Activated CD4-positive, alpha-beta T cell treated with anti-CD3 and anti-CD28 coated beads, Interleukin-2, Interleukin-4, amounts not matched to agents 100 ng/mL and 50 ng/mL, durations not matched to agents 16 hours and 8 hours (primary cell): ENCODE measurements at places on chromosomes 12 and 14.

DNA sequence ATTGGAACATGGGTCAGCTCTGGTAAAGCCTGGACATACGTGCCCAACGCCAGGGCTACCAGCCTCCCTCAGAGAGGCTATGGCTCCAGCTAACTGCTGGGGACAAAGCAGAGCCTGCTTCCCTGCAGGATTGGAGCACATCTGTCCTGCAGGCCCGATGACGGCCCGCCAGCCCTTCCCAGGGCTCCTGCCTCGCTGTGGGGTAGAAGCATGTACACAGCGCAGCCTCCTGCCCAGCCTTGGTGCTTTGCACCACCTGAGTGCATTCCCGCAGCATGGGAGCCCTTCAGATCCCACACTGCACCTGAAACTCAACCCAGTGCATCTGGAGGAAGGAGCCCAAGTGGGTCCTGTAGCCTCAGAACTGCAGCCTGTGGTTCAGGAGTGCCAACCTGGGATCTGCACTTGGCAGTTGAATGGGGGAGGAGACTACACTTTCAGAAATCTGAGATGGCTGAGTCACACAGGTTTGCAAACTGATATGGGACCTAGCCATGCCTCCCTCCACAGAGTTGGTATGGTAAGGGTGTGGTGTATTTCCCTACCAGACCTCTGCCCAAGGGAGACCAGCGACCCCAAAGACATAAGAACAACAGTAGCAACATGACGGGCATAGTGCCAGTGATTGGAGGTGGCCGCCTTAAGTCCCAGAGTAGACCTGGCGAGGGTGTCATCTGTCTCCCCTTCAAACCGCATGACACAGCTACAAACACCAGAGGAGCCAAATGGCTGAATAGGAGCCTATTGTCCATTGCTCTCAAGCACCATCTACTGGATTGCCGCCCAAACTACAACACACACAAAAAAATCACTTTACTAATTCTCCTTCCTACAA lies 273.9 kb upstream of the MIS18BP1 start:
- DNase-seq: peak; percentile 33

- no peak for DNase-seq
Measured at GRCh38 chr12:52846356-52846970, 2.3 kb downstream of the KRT78 start.

DNA sequence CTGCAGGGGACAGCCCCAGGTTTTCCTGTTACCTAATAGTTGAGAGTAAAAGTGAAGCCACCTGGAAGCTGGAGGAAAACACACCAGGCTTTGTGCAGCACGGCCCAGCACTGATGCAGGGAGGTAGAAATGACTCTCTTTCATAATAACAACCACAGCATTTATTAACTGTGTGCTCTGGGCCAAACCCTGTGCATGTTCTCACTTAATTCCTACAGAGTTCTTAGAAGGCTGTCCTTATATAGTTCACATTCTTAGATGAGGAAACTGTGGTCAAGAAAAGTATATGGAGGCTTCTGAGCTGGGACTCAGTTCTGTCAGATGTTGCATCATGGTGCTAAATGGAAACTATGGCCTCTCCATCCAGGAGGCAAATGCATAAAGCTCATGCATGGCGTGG lies 100.0 kb downstream of the PAPOLA start:
- DNase-seq: peak; percentile 1

DNA sequence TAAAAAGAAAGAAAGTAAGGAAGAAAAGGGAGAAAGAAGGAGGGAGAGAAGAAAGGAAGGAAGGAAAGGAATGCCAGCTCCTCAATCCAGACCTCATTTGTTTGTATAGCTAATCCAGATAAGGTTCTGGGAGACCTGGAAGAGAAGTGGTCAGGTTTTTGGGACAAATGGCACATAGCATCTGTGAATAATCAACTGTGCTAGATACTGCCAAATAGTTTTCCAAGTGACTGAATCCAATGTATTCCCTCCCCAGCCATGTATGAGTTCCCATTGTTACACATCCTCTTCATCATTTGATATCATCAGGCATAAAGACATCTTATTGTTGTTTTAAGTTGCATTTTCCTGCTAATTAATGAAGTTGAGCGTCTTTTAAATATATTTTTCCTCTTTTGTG lies 18.6 kb upstream of the PTGR2 start:
- no peak for DNase-seq

- DNase-seq: no peak
Measured at GRCh38 chr14:32224737-32225377, 21.8 kb upstream of the RNU6-8 start.

GRCh38 chr12:114920771-114921554 lies 237.0 kb upstream of the TBX3 start:
- DNase-seq: no peak

- DNase-seq: peak; percentile 62
Measured at GRCh38 chr12:122888232-122888752, 7.6 kb downstream of the VPS37B start.
